ENCODE measurements at places on chromosomes 3 and 15.

DNA sequence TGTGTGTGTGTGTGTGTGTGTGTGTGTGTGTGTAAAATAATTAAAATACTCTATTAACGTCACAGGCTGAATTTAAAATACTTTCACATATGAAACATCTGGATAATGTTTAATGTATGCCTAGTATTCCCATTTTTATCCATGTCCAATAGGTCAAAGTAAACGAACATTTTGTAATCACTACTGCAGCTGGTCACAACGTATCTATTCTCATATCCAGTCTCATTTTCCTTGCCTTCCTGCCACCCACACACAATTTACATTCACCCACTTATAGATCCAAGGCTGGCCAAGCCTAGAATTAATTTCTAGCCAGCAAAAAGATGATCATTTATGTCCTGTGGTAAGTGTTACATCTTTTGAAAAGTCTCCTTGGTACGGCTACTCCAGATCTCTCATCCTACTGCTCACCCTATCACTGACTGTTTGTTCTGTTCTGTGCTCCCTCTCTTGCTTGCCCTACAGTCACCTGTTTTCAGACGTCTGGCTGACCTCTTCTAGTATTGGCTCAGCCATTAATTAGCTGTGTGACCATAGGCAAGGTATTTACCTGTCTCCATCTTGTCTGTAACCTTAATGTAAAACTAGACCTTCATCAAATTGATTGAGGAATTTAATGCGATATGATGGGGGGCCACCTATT lies 17.6 kb downstream of the SERPINI2 start:
- DNase-seq, result no peak

DNA sequence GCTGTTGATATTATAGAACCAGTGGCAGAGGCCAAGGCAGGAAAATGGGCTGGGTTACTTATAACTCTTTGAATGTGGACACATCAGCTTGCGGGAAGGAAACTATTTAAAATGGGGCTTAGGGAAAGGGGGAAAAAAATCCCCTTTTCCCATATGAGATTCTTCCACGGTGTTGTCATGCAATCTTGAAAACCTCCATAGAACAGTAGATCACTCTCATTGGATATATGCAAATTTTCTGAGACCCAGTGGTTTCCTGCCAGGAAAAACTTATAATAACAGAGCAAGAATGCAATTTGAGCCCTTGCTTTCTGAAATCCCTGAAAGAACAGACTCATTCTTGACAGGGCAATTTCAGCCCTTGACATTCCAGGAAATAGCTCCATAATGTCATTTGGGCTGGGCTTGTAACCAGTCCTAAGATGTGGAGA lies 31.1 kb downstream of the TMEM212 start:
- peak; percentile 99 for DNase-seq

DNA sequence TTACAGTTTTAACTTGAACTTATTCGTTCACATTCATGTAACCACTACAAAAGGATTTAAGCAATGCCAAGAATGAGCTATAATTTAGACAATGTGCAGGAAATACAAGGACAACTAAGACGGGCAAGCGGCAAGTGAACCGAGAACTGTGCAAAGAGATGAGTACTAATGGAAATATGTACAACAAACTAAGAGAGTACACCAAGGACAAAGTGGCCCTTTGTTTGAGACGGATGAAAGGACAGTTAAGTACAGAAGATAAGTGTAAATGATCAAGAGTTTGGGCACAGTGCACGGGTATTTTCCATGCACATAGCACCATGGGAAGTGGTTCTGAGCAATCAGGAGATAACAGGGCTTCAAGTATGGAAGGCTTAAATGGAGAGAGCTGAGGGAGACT lies 281.7 kb downstream of the ROBO2 start:
- DNase-seq, result peak; percentile 55

- DNase-seq, result peak; percentile 30
Observed at GRCh38 chr3:24829011-24829581, 334.4 kb upstream of the THRB start.

DNA sequence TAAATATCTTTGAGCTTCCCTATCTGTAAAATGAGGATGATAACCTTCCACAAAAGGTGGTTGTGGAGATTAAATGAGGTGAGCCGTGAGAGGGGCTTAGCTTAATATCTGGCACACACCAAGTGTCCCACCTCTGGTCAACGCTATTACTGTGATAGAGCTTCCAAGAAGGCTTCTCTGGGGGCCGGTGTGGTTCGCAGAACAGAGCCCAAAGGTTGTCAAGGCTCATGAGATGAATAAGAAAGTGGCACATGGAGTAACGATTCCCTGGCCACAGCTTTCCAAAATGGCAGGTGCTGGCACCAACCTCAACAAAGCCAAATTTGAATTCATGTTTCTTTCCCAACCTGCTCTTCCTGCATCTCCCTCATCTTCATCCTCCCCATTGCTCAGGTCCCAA lies 10.4 kb downstream of the KY start:
- DNase-seq, result no peak

- no peak for DNase-seq
Observed at GRCh38 chr3:117133066-117133465, 423.5 kb downstream of the TUSC7 start.

DNA sequence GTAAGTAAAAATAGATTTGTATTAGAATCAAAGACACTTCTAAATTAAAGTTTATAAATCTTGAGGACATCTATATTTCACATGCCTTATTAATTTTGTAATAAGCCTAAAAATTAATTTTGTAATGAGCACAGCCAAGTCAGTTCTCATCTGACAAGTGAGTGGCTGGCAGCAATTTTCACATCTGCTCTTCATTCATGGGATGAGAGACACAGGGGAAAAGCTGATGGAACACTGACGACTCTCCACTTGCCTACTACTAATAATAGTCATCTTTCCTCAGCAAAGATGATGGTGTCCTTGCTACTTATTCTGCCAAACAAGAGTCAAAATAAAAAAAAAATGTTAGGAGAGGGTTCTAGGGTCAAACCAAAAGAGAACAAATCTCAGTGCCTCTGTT lies 14.4 kb upstream of the CMSS1 start:
- no peak for DNase-seq

DNA sequence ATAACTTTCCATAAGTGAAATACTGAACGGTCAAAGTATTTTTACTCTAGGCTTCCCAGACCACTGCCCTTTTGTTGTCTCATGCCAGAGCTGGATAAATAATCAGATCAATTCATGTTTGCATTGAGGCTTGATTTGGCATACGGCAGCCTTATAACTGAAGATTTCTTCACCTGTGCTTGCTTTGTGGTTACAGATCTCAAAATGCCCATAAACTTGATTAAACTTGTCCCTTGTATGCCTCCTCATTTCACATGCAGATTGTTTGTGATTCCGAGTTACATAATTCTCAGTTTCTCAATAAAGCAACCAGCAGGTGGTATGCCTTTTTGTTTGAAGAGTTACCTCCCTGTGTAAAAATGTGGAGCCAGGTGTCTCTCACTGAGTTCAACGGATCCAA lies 211.4 kb upstream of the LRIG1 start:
- no peak for DNase-seq

DNA sequence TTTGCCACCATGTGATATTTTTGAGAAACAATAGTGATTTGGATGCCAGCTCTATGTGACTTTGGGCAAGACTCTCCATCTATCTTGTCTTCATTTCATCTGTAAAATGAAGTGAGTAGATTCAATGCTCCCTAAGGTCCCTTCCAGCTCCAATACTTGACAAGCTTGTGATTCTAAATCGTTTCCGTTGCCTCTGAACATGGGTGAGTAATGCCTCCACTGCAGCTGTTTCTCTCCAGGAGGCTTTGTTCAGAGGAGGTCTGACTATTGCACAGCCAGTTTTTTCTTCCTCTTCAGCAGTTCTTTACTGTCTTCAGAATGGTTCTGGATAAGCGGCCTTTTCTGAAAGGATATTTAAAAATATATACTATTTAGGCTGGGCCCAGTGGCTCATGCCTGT lies 14.8 kb upstream of the TMOD3 start:
- DNase-seq, result peak; percentile 36

DNA sequence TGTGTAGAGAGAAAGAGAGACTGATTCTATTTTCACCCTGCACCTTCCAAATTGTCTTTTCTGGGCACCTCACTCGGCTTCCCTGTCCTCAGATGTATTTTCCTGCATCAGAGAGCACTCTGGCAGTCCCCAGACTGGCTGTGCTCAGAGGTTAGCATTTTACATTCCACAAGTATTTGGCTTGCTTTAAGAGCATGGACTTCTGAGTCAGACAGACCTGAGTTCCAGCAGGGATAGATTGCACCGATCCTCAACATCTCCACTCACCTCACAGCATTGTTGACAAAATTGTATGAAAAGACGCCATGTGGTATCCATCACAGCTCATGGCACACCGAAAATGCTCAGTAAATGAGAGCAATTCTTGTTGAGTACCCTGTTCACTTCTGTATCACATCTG lies 45.6 kb downstream of the SST start:
- no peak for DNase-seq
